Activated naive CD4-positive, alpha-beta T cell treated with anti-CD3 and anti-CD28 coated beads, Interleukin-2, amount 50 U/mL, for 16 hours (primary cell): ENCODE measurements at places on chromosomes 1 and 21.

DNA sequence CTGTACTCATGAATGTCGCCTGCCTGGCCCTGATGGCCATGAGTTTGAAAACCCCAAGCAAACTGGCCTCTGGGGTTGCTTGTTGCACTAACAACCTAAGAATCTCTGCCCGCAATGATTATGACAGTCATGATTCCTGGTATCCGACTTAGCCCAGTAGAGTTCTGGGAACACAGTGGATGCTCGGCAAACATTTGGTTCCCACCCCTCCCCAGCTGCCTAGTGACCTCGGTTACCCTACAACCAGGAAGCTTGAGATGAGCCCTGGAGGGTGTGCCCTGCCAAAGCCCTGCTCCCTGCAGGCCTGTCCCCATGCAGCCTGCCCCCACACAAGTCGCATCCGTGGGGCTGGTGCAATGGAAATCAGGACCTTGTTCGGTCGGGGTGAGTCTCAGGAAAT is 76.0 kb upstream of the ZBTB40 start:
- no peak for DNase-seq

GRCh38 chr1:169217636-169218035 is 111.1 kb downstream of the ATP1B1 start:
- DNase-seq = no peak

DNA sequence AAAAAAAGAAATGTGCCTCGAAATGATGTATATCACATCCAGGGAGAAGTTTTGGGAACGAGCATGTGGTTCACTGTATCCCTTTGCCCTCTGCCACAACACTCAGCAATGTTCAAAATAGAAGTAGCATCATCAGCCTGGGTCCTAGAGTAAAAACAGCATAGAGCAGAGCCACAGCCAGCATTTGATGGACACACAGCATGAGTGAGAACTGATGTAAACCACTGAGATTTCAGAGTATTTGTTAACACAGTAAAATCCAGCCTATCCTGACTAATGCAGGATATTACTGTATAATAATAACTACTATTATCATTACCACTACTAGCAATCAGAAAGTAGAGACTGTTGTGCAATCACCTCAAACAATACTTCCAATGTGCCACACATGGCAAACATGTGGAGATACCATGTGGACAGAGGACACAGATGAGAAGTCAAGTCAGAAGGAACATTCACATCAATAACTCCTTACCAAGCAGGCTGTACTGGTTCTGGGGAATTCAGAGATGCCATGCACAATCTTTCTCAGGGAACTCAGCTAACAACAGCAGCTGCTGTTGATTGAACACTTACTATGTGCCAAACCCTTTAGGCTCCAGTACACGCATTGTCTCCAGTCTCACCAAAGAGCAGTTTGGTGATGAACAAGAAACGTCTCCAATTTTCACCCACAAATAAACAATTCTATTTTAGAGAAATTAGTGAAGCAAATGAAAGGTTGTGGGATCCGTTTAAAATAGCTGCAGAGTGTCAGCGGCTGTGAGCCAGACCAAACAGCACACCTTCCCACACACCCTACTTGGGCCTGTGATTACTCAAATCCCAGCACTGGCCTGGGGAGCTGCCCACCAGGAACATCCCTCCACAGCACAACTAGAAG is 16.6 kb upstream of the GFI1 start:
- DNase-seq = no peak

DNA sequence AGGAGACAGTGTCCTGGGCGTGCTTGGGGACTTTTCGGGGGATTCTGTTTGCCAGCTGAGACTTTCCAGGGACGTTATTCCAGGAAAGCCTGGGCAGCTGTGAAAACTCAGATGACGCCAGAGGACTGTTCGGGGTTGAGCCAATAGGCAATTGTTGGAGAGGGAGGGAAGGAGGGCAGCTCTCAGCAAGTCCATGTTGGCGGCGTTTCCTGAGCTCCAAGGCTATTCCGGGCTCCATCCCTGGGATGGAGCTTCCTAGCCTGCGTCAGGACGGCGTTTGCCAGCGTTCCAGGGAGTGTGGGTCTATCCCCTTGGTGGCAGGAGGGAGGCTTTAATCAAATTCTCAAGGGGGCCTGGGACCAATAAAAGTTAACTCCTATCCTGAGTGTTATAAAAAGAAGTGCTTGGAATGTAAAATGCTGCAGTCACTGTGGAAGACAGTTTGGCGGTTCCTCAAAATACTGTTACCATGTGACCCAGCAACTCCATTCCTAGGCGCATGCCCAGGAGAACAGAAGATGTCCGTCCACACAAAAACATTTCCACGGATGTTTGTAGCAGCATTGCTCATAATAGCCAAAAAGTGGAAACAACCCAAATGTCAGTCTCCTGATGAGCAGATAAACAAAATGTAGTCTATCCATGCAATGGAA is 15.2 kb downstream of the SLC27A3 start:
- no peak for DNase-seq

DNA sequence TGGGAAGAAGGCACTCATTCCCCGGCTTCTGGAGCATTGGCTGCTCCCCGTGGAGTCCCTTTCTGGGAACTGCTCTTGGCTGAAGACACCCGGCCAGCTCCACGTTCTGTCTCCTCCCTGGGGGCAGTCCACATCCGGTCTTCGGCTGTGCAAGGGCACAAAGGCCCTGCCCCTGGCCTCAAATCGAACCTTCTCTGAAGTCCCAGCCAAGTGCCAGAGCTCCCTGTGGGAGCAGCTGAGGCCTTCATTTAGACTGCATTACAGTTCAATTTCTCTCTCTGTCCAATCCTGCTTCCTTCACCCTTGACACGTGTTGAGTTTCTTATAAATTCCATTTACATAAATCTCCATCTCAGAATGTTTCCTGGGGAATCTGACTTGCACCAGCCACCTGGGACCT is 132.9 kb upstream of the POU3F1 start:
- no peak for DNase-seq

DNA sequence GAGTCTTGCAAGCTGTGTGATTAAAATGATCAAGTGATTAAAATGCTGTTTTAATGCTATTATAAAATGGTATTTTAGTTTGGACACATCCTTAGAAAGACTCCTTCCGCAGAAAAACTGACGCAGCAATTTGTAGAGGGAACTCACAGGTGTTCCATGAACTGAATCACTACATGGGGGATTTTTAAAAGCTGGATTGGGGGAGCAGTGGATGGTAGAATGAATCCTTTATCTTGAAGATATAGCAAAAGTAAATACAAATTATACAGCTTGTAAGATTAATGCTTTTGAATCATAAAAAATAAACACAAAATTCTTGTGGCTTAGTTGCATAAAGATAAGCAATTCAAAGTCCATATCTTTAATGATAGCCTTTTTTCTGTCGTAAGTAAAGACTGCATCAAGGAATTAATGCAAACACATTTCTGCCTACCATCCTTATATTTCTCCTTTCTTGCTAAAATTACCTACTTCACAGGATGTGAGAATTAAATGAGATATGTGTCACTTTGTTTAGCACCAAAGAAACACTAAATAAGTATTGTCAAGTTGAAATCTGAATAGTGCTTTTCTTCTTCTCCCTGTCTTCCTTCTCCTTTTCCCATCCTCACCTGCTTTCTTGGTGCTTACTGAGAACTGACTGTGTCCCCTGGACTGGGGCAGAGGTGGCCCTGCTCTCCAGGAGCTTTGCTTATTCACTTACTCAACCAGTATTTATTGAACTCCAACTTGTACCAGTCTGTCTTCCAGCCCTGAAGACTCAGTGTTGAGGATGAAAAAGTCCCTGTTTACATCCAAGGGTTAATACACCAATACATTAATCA is 61.5 kb upstream of the F3 start:
- no peak for DNase-seq

DNA sequence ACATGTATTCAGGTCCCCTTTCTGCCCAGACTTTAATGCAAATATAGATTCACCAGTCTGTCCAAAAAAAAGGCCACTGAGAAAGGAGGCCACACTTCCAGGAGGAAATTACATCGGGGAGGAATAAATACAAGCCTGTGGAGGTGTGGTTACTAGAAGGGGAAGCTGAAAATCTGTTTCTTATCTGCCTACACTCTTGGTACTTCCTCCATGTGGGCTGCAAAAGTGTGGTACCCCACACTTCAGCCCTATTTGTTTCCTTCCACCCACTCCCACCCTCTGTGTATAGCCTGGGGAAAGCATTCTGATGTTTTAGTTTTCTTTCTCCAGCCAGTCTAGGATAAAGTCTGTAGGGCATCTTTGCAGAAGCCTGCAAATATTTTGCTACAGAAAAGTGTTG is 38.4 kb downstream of the UTP25 start:
- DNase-seq = no peak

- DNase-seq = no peak
Observed at GRCh38 chr1:54498383-54499096, 49.5 kb upstream of the ACOT11 start.

GRCh38 chr1:6602669-6603237 is at the start of gene KLHL21:
Gene KLHL21 (minus strand): TSS chr1:6602869. CDS start chr1:6602817, 52 bp downstream.
- peak; percentile 87 for DNase-seq

- no peak for DNase-seq
Observed at GRCh38 chr1:159872891-159873290, 10.4 kb upstream of the VSIG8 start.
